ENCODE measurements at places on chromosomes 1 and 21.

GRCh38 chr1:157955857-157956256 lies 37.6 kb upstream of the KIRREL1 start:
- DNase-seq = no peak

DNA sequence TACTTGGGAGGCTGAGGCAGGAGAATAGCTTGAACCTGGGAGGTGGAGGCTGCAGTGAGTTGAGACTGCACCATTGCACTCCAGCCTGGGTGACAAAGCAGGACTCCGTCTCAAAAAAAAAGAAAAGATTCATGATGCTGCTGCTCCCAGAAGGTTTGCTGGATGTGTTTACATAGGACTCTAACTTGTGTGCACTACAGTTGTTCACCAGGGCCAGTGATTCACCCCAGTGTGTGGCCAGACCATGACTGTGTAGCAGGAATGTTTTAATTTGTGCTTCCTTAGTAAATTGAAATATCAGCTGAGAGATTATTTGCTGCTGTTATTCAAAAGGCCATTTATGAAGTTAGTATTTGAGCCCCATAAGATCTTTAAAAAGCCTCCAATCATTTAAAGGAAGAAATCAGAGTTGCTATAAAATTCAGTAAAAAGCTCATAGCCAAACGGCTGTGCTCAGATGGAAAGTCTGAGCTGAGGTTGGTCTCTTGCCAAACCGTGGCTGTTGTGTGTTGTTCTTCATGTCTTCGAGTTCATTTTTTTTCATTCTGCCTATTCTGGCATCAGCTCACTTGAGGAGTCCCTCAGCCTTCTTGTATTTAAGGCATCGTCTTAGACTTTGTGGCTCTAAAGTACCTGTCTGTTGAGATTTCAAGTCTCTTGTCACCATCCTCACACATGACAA lies 18.1 kb upstream of the PGD start:
- DNase-seq = peak; percentile 86

DNA sequence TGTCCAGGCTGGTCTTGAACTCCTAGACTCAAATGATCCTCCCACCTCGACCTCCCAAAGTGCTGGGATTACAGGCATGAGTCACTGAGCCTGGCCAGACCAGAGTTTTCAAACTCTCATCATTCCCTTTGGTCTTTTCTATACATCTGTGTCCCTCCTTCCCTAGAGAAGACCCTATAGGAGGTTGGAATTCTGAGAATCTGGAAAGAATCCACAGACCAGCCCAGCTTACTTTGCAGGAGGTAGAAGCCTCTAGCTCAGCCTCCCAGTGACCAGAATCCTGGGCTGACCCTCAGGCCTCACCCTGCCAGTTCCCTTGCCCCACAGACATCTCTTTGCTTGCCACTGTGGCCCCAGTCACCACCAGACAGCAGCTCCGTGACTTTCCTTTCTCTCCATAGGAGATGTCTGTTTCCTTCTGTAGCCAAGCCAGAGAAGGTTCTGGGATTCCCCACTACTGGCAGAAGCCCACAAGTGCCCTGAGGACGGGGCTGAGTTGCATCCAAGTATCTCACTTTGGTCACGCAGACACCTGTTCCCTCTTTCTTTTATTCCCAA lies 34.7 kb upstream of the KHDRBS1 start:
- no peak for DNase-seq

DNA sequence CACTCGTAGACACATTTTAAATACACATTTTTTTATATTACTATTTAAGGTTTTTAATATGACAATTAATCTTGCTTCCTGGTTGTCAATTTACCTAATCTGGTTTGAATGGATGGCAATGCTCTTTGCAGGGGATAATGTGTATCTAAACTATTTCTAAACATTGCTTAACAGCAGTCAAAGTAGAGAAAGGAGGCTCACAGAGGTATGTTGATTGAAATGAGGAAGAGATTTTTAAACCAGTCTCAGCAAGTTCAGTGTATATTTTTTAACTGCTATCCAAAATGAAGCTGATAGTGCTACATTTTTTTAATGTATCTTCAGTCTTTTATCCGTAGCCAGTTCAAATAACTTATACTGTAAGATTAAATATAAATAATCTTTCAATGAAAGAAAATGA lies 17.4 kb downstream of the FMO1 start:
- no peak for DNase-seq

DNA sequence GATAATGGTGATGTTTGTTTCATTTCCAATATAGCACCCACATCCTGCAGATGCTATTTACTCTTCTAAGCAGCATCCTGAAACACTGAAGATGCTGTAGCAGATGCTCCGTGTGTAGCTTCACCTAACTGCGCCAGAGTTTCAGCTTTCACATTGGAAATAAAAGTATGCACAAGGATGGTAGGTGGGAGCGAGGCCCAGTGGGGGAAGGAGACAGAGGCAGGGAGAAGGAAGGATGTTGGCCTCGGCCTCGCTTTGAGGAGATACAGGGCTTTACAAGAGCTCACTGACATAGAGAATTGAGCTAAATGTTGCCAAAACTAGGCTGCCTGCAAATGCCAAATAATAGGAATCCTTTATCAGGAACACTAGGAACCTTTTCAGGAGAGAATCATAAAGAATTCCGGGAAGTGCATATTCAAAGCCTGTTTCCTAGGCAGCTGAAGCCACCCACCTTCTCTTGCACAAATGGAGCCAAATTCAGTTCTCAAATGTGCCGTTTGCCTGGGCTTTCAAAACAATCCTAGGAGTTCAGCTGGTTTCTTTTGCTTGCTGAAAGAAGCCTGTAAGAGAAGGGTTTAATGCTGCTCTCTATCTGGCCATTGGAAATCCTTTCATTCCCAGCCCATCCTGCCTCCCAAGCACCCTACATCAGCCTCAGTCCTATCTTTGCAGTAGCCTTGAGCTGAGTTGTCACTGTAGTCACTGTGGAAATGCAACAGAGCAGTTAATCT lies 135.4 kb upstream of the ATP1B1 start:
- no peak for DNase-seq

GRCh38 chr21:21183092-21183491 lies 184.9 kb downstream of the NCAM2 start:
- DNase-seq = no peak

DNA sequence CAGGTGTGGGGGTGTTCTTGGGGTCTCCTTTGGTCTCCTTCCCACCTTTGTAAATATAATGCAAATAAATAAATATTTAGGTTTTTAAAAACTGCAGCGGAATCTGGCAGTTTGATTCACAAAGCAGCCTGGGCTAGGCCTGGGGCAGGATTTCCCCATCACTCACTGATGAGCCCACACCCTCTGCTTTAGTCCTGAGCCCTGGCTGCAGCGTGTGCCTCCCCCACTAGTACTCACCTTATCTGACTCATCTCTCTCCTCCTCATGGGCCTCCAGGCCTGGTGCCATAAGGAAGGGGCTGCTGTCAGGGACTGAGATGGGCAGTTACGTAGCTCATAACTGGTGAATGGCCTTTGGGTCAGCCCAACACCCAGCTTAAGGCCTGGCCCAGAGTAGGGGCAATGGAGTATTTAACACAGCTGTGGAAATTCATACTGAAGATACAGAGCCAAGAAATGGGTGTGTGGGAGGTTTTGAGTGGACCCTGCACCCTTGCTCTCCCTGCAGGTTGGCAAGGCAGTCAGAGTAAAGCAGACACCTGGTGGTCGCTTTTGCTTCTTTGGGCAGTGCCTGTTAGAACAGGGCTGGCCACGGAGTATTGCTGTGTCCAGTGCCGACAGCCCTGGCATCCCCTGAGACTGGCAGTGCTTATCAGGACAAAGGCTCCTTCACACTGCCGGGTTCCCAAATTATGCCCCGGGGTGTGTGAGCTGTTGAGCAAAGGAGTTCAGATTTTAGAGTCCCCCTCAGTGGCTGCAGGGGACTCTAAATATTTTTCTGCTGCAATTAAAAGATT lies 39.7 kb downstream of the AZIN2 start:
- no peak for DNase-seq

- no peak for DNase-seq
Measured at GRCh38 chr1:67844988-67845387, 11.7 kb upstream of the GNG12 start.

- no peak for DNase-seq
Measured at GRCh38 chr1:241229711-241230110, 127.3 kb downstream of the RGS7 start.

GRCh38 chr1:230327892-230328284 lies 98.2 kb downstream of the PGBD5 start:
- DNase-seq = no peak

- DNase-seq = no peak
Measured at GRCh38 chr1:23483321-23484252, at the start of gene ASAP3. Gene ASAP3 (minus strand): TSS chr1:23484179. CDS start chr1:23484133, 46 bp downstream.

DNA sequence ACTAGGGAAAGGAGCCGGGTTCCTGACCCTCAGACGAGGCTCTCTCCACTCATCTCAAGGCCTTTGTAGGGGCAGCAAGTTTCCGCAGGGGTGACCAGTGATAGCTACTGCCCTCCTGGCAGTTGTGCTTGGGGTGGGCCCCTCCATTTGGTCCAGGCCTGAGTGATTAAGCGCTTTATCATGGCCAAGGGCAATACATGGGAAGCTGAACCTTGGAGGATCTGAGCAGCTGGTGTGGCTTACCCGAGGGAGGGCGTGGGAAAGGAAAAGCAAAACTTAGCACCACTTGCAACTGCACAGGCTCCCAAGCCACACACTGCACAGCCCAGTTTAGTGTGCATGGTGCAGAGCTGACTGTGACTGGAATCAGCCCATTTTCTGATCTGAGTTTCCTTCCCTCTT lies 47.8 kb downstream of the GADD45A start:
- no peak for DNase-seq

DNA sequence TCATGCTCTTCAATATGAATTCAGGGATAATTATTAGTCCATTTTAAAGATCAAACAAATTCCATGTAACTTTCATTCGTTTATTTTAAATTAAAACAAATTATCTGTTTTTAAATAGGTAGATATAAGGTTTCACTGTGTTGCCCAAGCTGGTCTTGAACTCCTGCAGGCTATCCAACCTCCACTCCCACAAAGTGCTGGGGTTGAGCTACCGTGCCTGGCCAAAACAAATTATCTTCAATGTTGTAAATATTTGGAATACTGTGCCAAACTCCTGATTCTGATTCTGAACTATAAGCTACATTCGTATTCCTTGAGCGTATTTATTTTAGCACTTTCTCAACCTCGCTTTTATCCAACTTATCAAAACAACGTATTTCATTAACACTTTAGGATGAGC lies 19.6 kb downstream of the AGL start:
- no peak for DNase-seq

GRCh38 chr1:17301767-17302166 lies 6.2 kb upstream of the PADI4 start:
- no peak for DNase-seq

DNA sequence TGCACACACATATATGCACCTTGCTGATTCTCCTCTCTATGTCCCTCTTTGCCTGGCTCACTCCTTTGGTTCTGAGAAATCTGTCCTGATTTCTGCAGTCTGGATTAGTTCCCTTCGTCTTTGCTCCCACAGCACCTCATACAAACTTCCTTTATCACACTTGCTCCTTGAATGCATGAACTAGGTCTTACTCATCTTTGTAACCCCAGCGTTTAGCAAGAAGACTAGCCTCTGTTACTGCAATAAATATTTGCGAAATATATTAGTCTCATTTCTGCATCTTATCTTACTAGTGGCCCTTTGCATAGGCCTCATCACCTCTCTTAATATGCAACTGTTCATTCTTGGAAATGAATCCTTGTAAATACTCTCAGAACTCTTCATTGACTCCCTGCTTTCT lies 11.4 kb downstream of the SMYD2 start:
- no peak for DNase-seq

GRCh38 chr1:68497358-68497698 lies 446 bp upstream of the DEPDC1 start:
- DNase-seq = no peak

DNA sequence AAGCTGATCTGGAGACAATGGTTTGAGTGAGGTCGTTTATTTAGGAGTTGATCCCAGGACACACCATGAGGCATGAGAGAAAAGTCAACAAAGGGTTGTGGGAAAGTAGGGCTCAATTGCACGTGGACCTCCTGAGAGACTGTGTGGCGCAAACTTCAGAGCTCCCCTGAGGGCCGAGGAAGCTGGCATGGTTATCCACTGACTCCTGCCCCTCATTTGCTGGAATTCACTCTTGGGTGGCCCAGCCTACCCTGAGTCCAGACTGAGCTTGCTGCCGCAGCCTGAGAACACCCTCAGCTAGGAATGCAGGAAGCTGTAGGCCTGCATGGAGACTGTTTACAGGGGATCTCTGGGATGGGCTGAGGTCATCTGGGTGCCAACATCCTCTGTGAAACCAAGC lies 301.0 kb downstream of the RWDD3 start:
- no peak for DNase-seq

DNA sequence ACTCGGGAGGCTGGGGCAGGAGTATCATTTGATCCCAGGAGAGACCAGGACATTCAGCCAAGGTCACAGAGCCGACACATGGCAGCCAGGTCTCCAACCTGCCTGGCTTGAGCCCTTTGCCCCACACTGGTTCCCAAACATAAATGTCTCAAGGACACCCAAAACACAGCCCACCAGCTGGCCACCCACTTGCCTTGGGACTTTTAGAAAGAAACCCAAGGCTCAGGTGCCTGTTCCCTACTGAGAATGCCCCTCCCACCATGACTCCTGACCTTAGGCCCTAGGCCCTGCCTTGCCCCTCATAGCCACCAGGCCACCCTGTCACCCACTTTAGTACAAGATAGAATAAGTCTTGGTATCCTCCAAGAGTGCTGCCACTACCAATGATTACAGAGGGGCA lies 41.9 kb upstream of the LRP8 start:
- DNase-seq = no peak

DNA sequence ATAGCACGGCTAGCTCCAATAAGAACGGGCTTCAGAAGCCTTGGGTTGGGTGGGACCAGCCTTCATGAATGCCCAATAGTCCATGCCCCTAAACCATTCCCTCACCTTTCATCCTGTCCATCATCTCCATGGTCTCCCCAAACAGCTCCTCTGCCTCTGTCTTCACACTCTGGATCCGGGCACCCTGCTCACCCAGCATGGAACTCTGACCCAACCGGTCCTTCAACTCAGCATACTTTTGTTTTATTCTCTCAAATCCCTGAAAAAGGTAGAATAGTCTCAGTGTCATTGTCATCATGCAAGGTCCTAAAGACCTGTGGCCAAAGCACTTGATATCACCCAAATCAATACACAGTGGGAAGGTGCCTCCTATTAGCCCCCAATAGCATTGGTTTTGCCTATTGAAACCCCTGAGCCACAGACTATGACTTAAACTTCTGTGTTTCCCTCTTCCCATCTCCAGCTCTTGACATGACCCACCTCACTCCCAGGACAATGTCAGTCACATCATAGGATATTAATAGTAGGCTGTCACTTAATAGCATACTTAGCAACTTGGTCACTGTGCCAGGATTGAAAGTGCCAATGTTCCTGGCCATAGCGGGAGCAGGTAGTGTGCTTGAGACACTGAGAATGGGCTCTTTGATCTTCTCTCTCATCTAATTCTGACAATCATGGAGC lies 33.0 kb downstream of the CAMK1G start:
- DNase-seq = no peak

Measured in non-pigmented ciliary epithelial cell (primary cell).